ENCODE measurements at places on chromosomes 13 and 19. TPM values are rescaled to one million over a fixed set of nuclear protein-coding genes. Genes with fewer than 3 reads are reported as not detected.

RPL18 gene
- 526 TPM for total RNA-seq

RPS16 gene
- total RNA-seq: 1,176 TPM

S1PR4 gene
- total RNA-seq: 0.27 TPM

KANK3 gene
- 21.8 TPM for total RNA-seq

MYO1F gene
- 8.4 TPM for total RNA-seq

MCEMP1 gene
- total RNA-seq: 0.67 TPM

EML2 gene
- 30.6 TPM for total RNA-seq

ZFP28 gene
- total RNA-seq: 5.9 TPM

FLT3LG gene
- total RNA-seq: 3.6 TPM

OR7C1 gene
- total RNA-seq: not detected

CD177 gene
- total RNA-seq: 0.32 TPM

- DNase-seq: no peak
Measured at GRCh38 chr13:37486171-37486681, 112.3 kb downstream of the POSTN start.

DNA sequence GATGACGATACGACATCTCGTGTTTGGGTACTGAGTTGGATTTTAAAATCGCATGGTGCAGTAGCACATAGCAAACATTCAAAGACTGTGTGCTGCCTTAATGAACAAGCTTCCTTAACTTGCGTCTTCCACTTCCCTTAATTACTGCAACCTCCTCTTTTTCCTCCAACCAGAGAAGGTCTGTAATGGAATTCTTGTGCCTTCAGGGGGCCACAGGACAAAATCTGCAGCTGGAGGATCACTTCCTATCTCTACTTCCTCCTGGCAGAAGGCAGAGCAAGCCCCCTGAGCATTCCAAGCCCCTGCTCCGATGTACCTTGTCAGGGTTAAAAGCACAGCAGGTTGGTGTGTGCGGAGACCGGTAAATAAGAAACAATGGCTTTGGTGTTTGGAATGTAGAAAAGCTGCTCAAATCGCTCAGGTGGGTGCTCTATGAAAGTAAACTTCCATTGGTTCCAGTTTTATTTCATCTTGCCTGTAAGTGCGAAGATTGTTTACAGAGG lies 151.3 kb upstream of the UQCRFS1 start:
- DNase-seq: no peak

DNA sequence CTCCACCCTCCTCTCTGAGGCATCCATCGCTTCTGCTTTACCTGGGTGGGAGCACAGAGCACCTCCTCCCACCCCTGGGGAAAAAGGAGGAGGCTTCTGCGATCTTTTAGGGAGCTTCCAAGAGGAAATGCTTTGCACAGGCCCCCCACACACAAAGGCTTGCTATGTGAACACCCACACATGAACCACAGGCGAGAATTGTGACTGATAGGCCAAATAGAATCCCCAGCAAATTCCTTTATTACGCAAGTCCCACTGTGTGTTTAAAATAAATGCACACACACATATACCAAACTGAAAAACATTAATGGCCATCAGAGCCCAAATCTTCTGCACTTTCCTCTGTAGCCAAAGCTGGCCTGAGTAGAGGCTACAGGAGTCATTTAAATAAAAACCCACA lies 50.6 kb downstream of the HSPH1 start:
- DNase-seq: no peak

DNA sequence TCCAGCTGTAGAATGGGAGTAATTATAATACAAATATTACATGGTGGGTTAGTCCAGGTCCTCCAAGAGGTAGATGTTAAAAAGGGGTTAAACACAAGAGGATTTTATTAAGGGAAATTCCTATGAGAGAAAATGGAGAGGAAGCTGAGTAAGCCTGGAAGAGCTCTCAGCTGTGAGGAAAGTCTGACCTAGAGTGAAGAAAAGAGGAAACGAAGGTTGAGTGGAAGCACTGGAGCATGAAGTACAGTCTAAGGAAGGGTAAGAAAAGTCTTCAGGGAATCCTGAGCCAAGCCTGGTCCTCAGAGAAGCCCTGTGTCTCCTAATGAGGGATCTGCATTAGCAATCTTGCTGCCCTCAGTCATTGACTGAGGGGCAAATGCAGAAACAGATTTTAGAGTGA lies 506.2 kb downstream of the GPC5 start:
- DNase-seq: no peak

GRCh38 chr13:26412263-26412662 lies 145.2 kb upstream of the WASF3 start:
- no peak for DNase-seq

DNA sequence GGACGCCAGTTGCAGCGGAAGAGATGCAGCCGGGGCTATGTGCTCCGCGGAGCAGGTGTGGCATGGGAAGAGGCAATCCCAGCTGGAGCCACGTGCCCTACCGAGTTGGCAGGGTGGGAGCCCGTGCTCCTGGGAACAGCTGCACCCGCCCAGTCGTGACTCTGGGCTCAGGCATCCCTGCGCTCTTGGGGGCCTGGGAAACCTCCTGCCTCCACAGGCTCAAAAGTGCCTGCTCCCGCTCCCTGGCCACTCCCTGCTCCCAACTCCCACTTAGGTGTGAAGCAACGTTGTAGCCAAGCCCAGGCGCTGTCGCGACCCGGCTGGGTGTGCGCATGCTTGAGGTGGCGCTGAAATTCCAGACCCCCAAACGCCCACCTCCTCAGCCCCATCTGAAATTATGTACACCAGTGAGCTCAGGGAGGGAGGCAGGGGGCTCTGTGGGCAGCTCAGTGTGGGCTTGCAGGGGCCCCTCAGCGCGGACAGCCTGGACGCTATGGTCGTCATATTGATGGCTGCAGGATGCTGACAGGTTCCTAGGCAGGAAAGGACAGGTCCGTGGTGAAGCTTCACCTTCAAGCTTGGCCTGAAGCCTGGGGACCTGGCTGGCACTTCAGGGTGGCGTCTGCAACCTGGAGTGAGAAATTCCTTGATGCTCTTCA lies 429.9 kb downstream of the SLITRK1 start:
- no peak for DNase-seq

GRCh38 chr19:47120470-47121067 lies 7.0 kb upstream of the ZC3H4 start:
- no peak for DNase-seq

- DNase-seq: no peak
Measured at GRCh38 chr19:5738423-5738822, 18.0 kb downstream of the CATSPERD start.

DNA sequence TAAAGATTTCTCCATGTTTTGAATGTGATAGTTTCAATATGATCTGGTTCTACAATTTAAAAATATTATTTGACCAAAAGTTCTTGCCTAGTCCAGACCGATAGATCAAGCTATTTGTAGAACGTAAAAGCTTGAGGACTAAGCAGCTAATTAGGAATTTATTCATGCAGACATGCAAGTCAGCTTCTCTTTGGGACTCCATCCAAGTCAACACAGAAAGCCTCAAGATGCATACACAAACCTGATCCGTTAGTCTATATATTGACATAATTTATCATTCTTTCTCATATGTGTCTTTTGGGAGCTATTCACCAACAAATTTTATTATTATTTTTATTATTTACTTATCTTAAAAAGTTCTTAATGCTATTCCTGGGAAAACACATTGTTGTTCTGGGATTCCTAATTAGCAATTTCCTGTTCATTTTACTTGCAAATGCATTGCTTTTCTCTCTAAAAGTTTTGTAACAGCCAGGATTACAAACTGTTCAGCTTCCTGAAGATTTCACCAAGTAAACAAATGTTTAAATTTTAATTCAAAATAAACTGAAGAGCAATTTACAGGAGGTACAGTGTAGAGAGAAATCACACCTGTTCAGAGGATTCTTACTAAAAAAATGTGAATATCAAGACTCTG lies 375.3 kb downstream of the GPC5 start:
- DNase-seq: no peak

DNA sequence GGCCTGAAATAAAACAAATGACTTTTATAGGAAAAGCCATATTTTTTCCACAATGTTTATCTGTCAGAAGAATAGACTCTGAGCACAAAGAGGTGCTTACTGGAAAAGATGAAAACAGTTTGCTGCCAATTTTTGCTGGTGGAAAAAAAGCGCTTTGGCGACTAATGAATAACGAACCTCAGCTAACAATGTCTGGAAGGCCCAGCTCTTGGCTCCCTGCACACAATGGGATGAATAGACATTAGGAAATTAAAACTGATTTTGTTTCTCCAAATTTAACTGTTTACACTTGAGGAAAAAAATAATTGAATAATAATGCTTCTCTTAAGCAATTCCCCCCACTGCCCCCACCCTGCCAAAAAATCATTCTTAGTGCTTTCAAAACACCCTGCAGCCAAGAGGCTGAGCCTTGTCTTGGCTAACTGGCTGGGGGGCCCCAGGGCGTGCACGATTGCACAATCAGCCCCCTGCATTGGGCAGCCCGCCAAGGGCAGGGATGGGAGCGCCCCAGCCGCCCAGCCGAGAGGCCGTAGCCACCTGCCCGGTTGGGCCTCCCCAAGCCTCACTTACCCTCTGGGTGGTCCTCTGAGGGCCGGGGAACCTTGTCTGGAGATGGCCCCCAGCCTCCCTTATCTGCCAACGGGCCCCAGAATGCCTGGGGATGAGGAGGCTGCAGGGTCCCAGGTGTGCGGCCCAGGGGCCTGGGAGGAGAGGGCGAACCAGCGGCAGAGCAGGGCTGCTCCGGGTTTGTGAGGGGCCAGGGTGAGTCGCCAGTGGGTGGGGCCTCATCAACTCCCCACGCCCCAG lies 16.8 kb downstream of the CEBPG start:
- DNase-seq: peak; percentile 84

DNA sequence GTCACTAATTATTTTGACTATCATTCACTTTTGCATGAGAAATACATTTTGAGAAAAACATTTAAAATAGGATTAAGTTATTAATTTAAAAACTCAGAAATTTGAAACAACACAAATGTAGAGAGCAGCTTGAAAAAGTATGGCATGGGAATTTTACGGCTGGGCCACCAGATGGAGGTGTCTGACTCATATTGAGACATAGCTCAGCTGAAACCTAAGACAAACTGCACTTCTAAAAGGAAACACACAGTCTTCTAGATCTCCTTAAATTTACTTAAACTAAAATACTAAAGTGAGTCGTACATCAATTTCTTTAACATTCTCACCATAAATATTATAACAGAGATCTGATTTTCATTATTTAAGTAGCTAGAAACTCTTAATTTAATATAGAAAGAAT lies 41.9 kb upstream of the POSTN start:
- DNase-seq: no peak

DNA sequence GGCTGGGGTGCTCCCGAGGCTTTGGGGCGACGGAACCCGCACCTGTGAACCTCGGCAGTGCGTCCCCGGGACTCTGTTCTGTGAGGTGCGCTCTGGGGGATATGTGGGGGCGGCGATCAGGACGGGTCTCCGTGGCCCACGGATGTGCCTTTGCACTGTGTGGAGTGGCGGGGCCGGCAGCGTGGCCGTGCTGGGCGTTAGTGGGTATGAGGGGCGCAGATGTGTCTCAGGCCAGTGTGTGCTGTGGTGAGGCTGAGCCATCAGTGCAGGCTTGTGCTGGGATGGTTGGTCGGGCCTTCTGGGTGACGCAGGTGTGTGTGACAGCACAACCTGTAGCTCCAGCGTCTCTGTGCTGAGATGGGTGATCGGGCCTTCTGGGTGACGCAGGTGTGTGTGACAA lies 16.9 kb downstream of the ZNF331 start:
- no peak for DNase-seq

DNA sequence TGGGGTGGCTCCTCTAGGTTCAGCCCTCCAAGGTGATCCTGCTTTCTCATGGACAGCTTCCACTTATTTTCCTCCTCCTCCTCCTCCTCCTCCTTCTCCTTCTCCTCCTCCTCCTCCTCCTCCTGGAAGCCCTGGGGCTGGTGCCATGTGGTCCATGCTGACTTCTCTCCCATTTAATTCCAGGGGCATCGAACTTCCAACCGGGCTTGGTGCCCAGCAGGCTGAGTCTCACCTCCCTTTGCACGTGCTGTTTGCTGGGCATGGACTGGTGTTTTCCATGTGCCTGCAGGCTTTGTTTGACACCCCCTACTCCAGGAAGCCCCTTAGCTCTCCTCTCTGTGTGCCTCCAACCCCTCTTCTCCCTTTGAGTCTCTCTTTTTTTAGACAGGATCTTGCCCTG lies 3.7 kb downstream of the MAST3 start:
- no peak for DNase-seq

- DNase-seq: peak; percentile 87
Measured at GRCh38 chr19:16429066-16429758, 42.6 kb downstream of the EPS15L1 start.

DNA sequence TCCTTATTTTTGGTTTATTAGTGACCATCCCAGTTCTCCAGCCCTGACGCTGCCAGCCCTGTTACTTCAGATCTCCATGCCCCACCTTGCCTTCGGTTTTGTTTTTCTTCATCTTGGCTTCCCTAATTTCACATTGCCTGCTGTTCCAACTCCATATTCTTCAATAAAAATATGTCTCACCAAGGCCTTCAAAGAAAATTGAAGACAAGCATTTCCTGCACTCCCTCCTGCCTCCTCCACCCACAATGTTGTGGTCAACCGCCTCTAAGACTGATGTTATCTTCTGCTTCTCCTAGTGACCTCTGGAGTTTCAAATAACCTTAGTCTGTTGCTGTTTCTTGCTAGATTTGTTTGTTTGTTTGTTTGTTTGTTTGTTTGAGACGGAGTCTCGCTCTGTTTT lies 14.6 kb downstream of the PLD3 start:
- DNase-seq: no peak

DNA sequence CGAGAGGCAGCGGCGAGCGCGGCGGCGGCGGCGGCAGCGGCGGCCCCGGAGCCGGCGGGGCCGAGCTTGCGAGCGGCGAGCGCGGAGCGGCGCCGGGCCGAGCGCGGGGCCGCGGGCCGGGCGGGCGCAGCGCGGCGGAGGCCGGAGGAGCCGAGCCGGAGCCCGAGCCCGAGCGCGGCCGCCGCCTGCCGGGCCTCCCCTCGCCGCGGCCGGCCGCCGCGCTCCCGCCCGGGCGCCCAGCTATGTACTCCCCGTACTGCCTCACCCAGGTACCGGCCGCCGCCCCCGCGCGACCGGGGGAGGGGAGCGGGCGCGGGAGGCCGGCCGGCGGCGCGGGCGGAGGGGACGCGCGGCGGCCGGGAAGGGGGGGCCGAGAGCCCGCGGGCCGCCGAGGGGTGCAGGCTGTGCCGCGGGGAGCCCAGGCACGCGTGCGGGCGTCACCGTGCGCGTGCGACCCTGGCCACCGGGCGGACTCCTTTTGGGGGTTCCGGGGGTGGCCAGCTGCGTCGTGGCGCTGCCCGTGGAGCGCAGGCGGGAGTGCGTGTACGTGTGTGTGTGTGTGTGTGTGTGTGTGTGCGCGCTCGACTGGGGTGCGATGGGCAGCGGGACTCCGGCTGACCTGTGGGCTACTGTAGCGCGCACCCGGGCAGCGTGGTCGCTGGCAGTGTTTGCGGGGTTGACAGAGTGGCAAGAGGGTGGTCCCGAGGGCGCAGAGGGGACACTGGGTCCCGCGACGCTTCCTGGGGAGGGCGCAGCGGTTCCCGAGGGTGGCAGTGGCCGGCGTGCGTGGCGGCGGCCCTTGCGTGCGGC lies 526 bp downstream of the NFIX start:
- DNase-seq: no peak

DNA sequence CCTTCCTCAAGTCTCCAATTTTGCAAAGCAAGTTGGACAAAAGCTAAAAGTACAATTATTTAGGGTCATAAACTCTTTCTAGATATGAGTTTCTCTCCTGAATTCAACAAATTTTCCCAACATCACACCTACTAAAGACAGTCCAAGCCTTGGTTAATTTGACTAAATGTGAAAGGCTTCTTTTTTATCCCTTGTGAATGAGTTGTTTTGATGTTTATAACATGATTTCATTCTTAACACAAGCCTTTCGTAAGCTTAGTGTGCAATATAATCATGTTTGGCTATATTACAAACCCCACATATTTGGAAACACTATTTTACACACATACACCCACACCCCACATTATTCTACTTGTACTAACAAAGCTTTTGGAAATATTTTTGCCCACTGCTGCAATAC lies 57.3 kb downstream of the ZC3H13 start:
- no peak for DNase-seq
